ENCODE measurements at places on chromosomes 1 and 21. TPM values are rescaled to one million over a fixed set of nuclear protein-coding genes. Genes with fewer than 3 reads are reported as not detected.

The ACTL8 gene
- 12.8 TPM for polyA plus RNA-seq

The ETV3L gene
- polyA plus RNA-seq = not detected

The SNX7 gene
- 29.7 TPM for polyA plus RNA-seq

The RGS1 gene
- polyA plus RNA-seq = 3.9 TPM

The ZBTB37 gene
- 22.6 TPM for polyA plus RNA-seq

The ADAMTS1 gene
- polyA plus RNA-seq = 15.9 TPM

The CLDN17 gene
- 0.46 TPM for polyA plus RNA-seq

The SPATA6 gene
- 268 TPM for polyA plus RNA-seq

The POU3F1 gene
- polyA plus RNA-seq = 1.6 TPM

The KCNQ4 gene
- polyA plus RNA-seq = 2.3 TPM

The IPP gene
- 26.3 TPM for polyA plus RNA-seq

The RNU1-4 gene
- polyA plus RNA-seq = 18.9 TPM

The SH3BGR gene
- 27.3 TPM for polyA plus RNA-seq

The KCNJ15 gene
- 13.0 TPM for polyA plus RNA-seq

The ACAP3 gene
- polyA plus RNA-seq = 16.8 TPM

The OMA1 gene
- 10.9 TPM for polyA plus RNA-seq

The WDR64 gene
- polyA plus RNA-seq = 7.1 TPM

The FCGR3B gene
- polyA plus RNA-seq = 2.5 TPM

The KRTAP19-3 gene
- not detected for polyA plus RNA-seq

The AKIRIN1 gene
- 138 TPM for polyA plus RNA-seq

The SERPINC1 gene
- polyA plus RNA-seq = 0.75 TPM

The FDPS gene
- polyA plus RNA-seq = 127 TPM

Data from testis (tissue), 5 donors.